CD4-positive, alpha-beta memory T cell (primary cell): ENCODE measurements at places on chromosomes 13 and 19.

DNA sequence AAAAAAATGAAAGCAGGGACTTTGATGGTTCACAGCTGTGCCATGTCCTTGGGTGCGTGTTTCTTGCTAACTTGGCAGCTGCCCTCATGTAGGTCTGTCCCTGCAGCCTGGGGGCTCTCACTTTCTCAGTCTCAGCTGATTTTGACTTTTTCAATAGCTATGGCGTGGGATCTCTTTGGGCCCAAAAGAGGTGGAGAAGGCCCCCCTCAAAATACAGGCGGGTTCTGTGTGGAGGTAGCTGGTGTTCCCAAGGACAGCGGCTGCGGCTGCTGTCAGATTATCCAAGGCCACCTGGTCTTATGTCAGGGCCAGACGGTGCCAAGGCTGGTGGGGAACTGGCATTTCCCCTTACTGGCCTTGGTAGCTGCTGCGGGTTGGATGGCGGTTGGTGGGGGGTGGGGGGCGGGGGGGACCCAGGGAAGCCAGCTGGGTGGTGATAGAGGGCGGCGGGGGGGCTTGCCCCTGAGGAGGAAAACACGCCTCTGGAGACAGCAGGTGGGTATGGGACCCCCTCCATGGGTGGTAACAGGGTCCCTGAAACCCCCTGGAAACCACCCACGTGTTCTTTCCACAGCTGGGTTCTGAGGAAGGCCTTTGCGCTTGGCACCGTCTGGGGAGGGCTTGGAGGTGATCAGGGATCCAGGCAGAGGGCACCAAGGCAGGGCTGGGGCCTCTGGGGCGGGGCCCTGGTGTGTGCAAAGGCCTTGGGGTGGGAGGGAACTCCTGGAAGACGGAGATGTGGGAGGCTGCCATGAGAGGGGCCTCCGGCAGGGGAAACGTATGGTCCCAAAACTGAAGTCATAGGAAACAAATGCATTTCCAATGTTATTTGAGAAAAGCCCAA, 4.1 kb downstream of the TIMM13 start:
- no peak for DNase-seq

DNA sequence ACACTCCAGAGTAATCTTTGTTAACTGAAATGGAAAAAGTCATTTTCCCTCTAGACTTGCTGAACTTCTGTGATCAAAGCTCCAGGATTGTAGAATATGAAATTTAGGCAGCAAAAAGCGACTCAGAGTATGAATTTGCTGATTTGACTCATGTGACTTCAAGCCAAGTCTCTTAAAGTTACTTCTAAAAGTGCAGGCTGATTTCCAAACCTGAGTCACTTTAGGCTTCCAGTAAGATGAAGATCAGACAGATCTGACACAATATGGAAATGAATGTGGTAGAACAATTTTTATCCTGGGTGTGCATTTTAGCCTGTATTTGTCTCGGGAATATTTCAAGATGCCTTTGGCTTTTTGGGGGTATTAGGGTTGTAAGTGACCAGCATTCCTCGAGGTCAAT, 151.0 kb upstream of the TMTC4 start:
- no peak for DNase-seq

GRCh38 chr13:51825681-51826254, 19.2 kb downstream of the TMEM272 start:
- DNase-seq, result no peak

GRCh38 chr19:40907968-40908735, 26.1 kb upstream of the CYP2A7 start:
- peak; percentile 26 for DNase-seq

DNA sequence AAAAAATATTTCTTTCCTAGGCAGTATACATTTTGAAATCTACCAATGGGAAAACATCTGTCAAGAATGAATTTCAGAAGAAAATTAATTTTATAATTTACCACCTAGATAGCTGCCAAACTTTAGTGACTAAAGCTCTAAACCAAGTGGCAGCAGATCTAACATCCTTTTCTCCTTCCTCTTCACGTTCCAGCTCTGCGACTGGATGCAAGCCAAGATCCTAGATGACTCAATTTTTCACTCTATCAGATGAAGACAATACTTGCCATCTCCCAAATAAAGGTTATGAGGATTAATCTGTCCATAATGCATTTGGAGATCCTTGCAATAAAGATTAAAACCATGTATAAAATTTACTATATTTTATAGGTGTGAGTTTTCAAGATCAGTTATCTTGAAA, 66.7 kb upstream of the MIR17HG start:
- DNase-seq, result no peak

GRCh38 chr19:49421039-49421877, 2.0 kb downstream of the PTH2 start:
- DNase-seq, result no peak
